Sigmoid colon (tissue), 7 donors: ENCODE measurements at places on chromosomes 7 and 10. TPM values are rescaled to one million over a fixed set of nuclear protein-coding genes. Genes with fewer than 3 reads are reported as not detected.

DNA sequence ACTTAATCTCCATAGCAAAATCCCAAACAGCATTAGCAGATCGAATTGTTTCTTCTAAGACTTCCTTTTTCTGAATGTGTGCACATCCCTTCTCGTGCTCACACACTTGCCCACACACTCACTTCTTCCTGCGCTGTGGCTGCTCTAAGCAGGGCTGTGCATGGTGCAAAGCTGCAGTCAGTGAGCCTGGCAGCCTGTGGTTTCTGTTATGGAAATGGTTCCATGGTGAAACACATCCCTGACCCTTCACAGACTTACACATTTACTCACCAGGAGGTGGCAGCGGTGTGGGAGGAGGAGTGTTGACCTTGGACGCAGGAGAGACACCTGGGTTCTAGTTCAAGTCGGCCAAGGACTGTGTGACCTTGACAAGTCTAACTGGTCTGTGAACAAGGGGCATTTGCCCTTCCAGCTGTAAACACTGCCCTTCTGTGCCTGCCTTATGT is 24.9 kb downstream of the MTURN start:
- H3K27me3 ChIP-seq, result no peaks in the 10 kb centered on the region
- H3K4me3 ChIP-seq, result no peak overlapping the region
- DNase-seq, result no peak
- no peaks in the 10 kb centered on the region for H3K4me1 ChIP-seq
- H3K27ac ChIP-seq, result no peak overlapping the region

DNA sequence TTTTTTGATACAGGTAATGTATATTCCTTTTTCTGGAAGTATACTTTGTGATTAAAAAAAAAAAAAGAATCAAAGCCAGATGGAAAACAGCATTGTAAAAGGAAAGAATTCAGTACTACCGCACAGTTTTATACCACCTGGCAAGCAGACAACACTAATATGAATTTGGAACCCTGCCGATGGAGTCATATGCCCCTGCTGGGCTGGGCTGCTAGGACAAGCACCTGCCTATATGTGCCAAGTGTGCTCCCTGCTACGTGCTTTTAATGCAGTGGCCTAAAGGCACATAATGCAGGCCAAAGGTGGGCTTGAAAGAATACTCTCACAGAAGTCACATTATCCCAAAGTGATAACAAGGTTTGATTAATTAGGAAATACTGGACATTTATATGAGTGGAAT is 29.8 kb upstream of the WAC start:
- H3K36me3 ChIP-seq, result no peaks in the 10 kb centered on the region
- H3K27ac ChIP-seq, result no peak overlapping the region
- H3K4me1 ChIP-seq, result peaks cover 4% of the 10 kb centered on the region

- no peaks in the 10 kb centered on the region for H3K36me3 ChIP-seq
- H3K27me3 ChIP-seq, result no peaks in the 10 kb centered on the region
- H3K4me3 ChIP-seq, result no peak overlapping the region
- H3K27ac ChIP-seq, result no peak overlapping the region
- no peaks in the 10 kb centered on the region for H3K4me1 ChIP-seq
These were observed 301.6 kb upstream of the NRP1 start for GRCh38 chr10:33635967-33636515.

DNA sequence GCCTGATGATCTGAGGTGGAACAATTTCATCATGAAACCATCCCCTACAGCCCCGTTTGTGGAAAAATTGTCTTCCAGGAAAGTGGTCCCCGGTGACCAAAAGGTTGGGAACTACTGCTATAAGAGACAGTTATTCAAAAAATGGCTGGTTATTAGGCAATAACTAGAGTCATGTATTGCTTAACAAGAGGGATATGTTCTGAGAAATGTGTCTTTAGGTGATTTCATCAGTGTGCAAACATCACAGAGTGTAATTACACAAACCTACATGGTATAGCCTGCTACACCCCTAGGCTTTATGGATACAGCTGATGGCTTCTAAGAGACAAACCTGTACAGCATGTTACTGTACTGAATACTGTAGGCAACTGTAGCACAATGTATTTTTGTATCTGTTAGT is 71.3 kb upstream of the CSTF2T start:
- no peaks in the 10 kb centered on the region for H3K4me1 ChIP-seq
- no peak for DNase-seq
- no peak overlapping the region for H3K27ac ChIP-seq
- H3K36me3 ChIP-seq, result no peaks in the 10 kb centered on the region
- H3K4me3 ChIP-seq, result no peak overlapping the region

DNA sequence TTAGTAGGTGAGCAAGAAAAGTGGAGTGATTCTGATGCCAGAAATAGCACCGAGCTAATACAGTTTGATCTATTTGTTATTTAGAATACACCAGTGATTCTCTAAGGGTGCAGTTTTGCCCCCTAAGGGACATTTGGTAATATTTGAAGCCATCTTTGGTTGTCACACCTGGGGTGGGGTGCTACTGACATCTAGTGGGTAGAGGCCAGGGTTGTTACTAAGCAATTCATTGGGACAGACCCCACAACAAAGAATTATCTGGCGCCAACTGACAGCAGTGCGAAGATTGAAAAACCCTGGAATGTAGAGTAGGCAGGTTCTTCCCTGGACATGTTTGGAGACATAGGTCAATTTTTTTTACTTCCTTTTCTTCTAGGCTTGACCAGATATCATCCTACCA is 14.6 kb downstream of the PALS2 start:
- H3K27me3 ChIP-seq, result no peaks in the 10 kb centered on the region
- H3K27ac ChIP-seq, result no peak overlapping the region
- H3K4me1 ChIP-seq, result no peaks in the 10 kb centered on the region
- no peaks in the 10 kb centered on the region for H3K36me3 ChIP-seq
- H3K4me3 ChIP-seq, result no peak overlapping the region

- DNase-seq, result no peak
- no peaks in the 10 kb centered on the region for H3K36me3 ChIP-seq
- H3K4me3 ChIP-seq, result peak overlapping the region; percentile 60
- H3K27ac ChIP-seq, result no peak overlapping the region
These were observed 747 bp upstream of the NEURL1 start for GRCh38 chr10:103492655-103493261.

- H3K36me3 ChIP-seq, result no peaks in the 10 kb centered on the region
- H3K27me3 ChIP-seq, result no peaks in the 10 kb centered on the region
- no peak overlapping the region for H3K4me3 ChIP-seq
- DNase-seq, result no peak
- peaks cover 16% of the 10 kb centered on the region for H3K4me1 ChIP-seq
These were observed 227.2 kb upstream of the GRB10 start for GRCh38 chr7:51009716-51010496.

- H3K27me3 ChIP-seq, result no peaks in the 10 kb centered on the region
- no peak overlapping the region for H3K4me3 ChIP-seq
- H3K4me1 ChIP-seq, result no peaks in the 10 kb centered on the region
- H3K36me3 ChIP-seq, result no peaks in the 10 kb centered on the region
- no peak overlapping the region for H3K27ac ChIP-seq
- DNase-seq, result no peak
These were observed 135.7 kb upstream of the GDF10 start for GRCh38 chr10:47164126-47164799.

GRCh38 chr10:129694691-129695243 is 227.7 kb downstream of the MGMT start:
- H3K27ac ChIP-seq, result peak overlapping the region; percentile 36
- peak; percentile 86 for DNase-seq
- no peaks in the 10 kb centered on the region for H3K36me3 ChIP-seq
- no peak overlapping the region for H3K4me3 ChIP-seq

GRCh38 chr10:4650582-4650981 is 175.4 kb upstream of the AKR1E2 start:
- no peaks in the 10 kb centered on the region for H3K27me3 ChIP-seq
- H3K27ac ChIP-seq, result peak overlapping the region; percentile 27
- no peaks in the 10 kb centered on the region for H3K4me1 ChIP-seq
- DNase-seq, result no peak
- H3K4me3 ChIP-seq, result no peak overlapping the region

- DNase-seq, result peak; percentile 46
- H3K27me3 ChIP-seq, result no peaks in the 10 kb centered on the region
- H3K27ac ChIP-seq, result peak overlapping the region; percentile 61
- H3K36me3 ChIP-seq, result no peaks in the 10 kb centered on the region
These were observed 27.9 kb downstream of the CALML3 start for GRCh38 chr10:5552376-5553321.

GRCh38 chr10:6234371-6234770 is 31.6 kb downstream of the PFKFB3 start:
- no peaks in the 10 kb centered on the region for H3K27me3 ChIP-seq
- peaks cover 33% of the 10 kb centered on the region for H3K36me3 ChIP-seq
- no peak overlapping the region for H3K4me3 ChIP-seq
- peak; percentile 53 for DNase-seq

DNA sequence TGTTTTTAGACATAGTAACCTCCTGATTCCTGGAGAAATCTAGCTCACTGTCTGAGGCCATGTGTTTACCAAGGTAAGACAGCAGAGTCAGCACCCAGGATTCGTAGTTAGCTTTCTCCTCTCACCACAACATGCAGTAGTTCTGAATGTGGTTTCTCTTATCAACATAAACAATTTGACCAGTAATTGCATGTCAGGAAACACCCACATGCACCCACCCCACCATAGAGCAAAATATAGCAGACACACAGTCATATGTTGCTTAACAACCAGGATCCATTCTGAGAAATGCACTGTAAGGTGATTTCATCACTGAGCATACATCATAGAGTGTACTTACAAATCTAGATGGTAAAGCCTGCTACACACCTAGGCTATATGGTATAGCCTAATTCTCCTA is 1004.0 kb downstream of the ANKRD7 start:
- no peak overlapping the region for H3K27ac ChIP-seq
- no peaks in the 10 kb centered on the region for H3K4me1 ChIP-seq
- no peak for DNase-seq
- H3K36me3 ChIP-seq, result no peaks in the 10 kb centered on the region
- no peak overlapping the region for H3K4me3 ChIP-seq

The DDC gene
- not detected for total RNA-seq

The CALCR gene
- not detected for total RNA-seq

The KCNH2 gene
- total RNA-seq, result 107 TPM
